Iris pigment epithelial cell (primary cell): ENCODE measurements at places on chromosomes 4 and X.

- DNase-seq, result peak; percentile 0
These were observed 60.8 kb downstream of the AWAT2 start for GRCh38 chrX:69988955-69989394.

DNA sequence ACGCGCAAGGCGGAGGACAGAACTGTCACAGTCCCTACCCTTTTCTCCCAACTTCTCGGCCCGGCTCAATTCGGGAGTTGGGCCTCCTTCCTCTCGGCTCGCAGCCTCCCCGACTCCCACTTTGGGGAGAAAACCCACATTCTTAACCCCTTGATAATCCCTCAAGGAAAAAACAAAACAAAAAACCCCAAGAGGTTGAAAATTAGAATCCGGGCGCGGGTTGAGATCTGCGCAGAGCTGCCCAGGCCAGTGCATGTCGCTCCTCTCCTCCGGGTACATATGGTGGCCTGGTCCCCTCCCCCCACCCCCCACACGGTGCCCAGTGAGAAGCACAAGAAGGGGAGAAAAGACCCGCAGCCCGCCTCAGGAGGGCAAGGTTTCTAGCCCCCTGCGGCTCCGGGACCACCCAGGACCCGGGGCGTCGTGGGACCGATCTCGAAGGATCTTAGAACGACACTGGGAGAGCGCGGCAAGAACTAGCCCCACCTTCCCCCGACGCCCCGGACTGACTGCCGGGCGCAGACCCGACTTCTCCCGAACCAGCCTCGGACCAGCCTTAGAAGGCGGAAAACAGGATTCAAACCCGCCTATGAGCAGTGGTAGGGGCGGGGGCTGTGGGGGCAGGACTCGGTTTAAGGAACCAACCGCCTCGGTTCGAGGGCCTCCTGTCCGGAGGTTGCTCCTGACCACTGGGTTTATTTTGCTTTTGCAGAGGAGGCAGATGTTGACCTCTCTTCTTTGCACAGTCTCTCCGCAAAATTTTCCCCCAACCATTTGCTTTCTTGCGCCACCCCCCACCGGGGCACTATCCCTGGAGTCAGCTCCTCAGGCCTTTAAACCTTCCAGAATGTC lies 2.5 kb upstream of the PDGFRA start:
- peak; percentile 89 for DNase-seq

GRCh38 chr4:140807491-140808252 lies 51.5 kb upstream of the TBC1D9 start:
- DNase-seq, result peak; percentile 78

DNA sequence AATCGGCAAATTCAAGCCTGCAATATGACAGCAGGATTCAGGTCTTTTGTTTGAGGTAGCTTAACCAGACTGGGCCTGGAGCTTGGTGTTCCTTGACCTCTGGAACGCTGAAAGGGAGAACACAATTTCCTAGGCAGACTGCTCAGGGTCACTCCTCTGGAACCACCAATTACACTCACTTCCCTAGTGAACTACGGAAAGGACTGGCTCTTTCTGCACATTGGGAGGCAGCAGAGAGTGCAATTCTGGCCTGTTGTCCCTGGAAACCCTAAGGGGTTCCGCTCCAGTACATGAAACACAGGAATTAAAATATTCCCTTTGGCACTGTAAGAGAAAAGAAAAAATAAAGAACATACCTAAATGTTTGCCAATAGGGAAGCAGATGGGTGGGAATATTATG lies 58.6 kb downstream of the GPC3 start:
- DNase-seq, result no peak

DNA sequence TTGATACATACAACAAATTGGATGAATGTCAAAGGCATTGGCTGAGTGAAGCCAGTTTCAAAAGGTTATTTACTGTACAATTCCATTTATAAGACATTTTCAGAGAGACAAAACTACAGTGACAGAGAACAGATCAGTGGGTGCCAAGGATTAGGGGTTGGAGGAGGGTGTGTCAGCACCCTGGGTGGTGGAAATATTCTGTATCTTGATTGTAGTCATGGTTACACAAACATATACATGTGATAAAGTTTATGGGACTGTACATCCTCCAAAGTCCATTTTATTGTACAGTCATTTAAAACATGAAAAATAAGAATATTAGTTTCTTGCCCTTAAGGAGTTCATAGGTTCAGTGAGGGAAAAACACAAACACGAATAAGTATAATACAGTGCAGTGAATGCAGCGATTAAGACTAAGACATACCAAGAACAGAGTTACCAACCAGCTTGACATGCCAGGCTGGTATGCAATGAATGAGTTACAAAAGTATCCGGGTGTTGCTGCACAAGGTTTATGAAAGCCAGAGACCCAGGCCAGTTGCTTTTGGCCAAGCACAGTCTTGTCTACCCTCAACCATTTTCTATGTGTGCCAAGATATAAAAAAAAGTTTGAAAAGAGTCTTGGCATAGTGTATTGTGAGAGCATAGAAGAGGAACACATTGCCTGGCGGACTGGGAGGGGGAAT lies 123.6 kb downstream of the MSL3 start:
- DNase-seq, result no peak

GRCh38 chr4:57075367-57075766 lies 34.8 kb downstream of the IGFBP7 start:
- no peak for DNase-seq
